NCI-H1930 (cell line): ENCODE measurements at places on chromosomes 1 and 21.
A peak's percentile ranks its signal among the peaks of the same experiment; 100 is the strongest.

DNA sequence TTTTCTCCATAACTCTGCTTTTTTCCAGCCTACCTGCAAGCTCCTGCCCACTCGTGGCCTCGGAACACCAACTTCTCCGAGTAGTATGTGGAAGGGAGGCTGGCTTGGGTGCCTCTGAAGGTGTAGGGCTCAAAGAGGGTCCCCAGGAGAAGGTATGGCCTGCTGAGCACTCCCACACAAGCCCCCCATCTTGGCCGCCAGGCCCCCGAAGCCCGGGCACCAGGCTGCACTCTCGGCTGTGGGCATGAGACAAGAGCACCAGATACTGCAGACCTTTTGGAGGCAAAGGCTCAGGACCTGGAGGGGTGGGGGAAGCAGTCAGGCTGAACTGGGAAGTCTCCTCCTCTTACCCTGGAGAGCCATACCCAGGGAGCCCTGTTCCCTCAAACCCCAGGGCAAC is 1.7 kb downstream of the ZNF692 start:
- no peak for DNase-seq

DNA sequence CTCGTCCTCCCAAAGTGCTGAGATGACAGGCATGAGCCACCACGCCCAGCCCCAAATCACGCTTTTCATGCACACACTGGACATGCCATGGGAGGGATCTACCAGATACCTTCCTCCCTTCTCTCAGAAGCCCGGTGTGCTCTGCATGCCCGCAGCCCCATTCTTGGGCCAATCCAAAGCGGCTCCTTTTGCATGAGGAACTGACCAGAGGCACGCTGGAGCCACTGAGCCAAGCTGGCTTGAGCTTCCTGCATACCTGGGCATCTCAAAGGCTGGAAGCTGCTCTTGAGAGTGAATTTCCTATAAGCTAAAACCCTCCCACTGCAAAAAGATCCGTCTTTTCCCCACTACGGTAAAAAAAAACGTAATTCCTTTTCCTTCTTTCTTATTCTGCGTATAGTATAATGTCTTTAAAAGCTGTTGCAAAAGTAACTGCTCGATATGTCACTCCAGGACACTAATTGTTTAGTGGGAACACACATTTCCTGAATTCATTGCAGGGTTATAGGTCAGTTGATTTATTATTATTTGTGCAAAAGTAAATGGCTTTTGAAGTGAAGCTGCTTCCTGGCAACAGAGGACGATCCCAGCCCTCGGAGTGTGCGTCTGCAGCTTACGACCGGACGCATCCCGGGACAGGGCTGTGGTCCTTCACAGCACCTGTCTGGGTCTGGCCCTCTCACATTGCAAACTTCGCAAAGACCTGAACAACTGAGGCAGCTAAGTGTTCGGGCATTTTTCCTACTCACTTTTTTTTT is 61.8 kb upstream of the ETS2 start:
- DNase-seq, result no peak

GRCh38 chr1:63004868-63005267 is 220.9 kb downstream of the ATG4C start:
- peak; percentile 7 for DNase-seq

- DNase-seq, result no peak
These were observed 94.1 kb downstream of the CACHD1 start for GRCh38 chr1:64563958-64564565.

DNA sequence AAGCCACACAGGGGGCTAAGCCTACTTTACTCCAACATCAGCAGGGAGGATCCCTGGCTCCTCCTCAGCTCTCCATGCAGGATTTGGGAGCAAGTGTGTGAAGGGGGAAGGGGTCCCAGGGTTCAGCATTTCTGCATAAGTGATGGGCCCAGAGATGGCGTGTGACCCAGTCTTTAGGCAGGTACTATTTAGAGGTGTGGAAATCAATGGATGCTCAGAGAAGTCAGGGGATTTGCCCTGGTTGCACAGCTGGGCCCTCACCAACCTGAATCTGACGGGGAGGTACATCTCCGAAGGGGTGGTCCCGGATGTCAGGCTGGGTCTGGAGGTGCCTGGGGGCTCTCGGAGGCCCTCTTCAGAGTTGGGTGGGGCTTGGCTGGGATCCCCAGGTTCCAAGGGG is 6.9 kb upstream of the TCEA3 start:
- no peak for DNase-seq

- DNase-seq, result no peak
These were observed 519.8 kb upstream of the PLXNA2 start for GRCh38 chr1:208763971-208764370.

DNA sequence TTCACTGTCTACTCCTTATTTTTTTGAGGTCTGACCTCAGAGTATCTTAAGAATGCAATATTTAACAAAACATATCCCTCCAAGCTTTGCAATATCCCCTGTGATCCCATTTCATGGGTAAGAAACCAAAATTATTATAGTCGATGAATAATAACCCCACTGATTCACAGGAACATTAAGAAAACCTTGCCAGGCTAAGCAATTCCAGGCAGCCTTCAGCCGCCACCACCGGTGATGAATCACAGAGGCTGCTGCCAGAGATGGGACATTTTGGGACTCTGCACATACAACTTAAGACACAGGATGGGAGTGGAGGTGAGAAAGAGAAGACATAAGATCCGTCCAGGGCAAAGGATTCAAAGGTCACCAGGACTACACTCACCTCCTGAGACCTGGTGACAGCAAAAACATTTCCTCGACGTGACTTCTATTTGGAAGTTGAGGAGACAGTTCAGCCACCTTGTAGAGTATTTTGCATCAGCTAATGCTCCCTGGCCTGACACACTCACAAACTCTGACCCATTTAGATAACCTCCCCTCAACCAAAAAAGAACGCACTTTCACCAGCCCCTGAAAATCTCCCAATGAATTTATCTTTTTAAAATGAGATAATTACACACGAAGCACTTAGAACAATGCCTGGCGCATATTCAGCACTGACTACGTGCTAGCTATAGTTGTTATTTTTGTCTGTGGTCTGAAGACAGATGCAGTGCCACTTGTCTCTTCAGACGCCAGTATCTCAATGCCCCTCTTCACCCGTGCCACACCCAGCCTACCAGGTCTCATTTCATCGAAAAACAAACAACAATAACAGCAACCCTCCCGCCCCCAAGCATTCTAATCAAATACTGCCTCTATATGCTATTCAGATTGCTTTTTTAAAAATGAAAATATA is 17.8 kb upstream of the OVAAL start:
- no peak for DNase-seq

GRCh38 chr1:8378981-8379470 is 61.1 kb downstream of the SLC45A1 start:
- DNase-seq, result no peak

DNA sequence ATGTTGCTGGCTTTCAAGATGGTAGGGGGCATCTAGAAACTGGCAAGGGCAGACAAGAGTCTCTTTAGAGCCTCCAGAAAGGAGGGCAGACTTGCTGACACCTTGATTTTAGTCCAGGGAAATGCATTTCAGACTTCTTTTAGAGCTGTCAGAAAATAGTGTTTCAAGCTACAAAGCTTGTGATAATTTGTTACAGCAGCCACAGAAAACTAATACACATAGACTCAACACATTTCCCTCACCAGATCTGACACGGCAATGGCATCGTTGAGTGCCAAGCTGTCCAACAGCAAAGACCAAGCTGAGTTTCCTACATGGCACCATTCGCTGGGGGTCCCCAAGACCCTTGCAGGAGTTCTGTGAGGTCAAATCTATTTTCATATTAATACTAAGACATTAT is 62.0 kb downstream of the SLC9A1 start:
- DNase-seq, result no peak

DNA sequence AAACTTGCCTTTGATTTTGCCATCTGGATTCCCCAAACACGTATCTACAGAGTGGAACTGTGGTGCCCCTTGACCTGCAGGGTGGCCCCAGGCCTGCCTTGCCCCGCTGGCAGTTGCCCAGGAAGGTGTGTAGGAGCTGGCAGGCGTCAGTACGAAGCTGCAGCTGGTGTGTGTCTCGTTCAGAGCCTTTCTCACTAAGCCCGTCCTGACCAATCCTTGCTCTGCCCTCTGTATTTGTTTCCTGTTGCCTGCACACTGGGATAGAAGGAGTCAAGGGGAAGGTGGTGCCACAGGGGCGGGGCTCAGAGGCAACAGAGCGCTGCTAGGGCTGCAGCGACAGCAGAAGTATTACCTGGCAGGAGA is 5.2 kb upstream of the VSIG8 start:
- DNase-seq, result no peak

- DNase-seq, result no peak
These were observed 25.0 kb downstream of the CRYAA start for GRCh38 chr21:43193651-43194302.

DNA sequence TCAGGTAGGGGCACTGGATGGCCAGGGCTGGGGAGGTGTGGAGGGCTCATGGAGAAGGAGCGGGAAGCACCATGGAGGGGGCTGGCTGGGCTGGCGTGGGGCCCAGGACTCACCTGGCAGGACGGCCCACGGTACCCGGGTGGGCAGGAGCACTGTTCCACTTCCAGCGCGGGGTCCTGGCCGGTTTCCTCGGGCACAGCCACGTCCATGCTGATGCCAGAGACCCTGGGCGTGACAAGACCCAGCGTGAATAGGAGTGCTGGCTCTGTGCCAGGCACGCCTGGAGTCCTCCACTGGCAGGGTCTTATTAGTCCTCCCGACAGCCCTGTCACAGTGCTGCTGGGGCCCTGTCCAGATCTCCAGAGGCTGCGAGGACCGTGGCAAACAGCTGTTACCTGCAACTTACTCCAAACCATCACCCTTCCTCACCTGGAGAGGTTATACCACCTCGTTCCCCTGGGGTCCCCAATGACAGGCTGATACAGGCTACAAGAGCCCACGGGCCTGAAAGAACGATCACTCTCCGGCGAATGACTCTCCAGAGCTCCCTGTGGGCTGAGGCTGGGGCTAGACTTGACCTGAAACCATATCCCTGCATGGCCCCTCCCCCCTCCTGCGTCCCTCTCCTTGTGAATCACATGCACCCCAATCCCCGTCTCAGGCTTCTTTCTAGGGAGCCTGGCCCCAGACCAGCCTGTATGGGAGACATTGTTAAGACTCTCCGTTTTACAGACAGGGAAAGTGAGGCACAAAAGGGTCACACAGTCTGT is 62.1 kb downstream of the HSPG2 start:
- no peak for DNase-seq

DNA sequence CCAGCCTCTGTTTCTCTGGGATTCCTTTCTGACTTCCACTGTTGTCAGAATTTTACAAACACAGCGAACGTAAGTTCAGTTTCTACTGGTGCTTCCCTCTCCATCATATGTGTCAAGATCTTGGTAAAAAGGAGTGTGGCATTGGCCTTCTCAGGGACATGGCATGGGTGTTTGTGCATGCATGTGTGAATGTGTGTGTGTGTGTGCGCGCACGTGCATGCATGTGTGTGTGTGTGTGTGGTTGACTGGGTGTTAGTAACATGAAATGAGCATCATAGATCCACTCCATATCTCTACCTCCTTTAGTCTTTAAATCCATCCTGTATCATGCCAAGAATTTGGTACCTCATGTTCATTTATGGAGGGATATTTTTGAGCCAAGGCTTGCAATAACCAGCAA is 411.3 kb downstream of the NPHP4 start:
- DNase-seq, result no peak

GRCh38 chr1:30670240-30671060 is 52.9 kb downstream of the MATN1 start:
- no peak for DNase-seq

GRCh38 chr21:26124421-26124833 is 46.1 kb downstream of the APP start:
- no peak for DNase-seq

DNA sequence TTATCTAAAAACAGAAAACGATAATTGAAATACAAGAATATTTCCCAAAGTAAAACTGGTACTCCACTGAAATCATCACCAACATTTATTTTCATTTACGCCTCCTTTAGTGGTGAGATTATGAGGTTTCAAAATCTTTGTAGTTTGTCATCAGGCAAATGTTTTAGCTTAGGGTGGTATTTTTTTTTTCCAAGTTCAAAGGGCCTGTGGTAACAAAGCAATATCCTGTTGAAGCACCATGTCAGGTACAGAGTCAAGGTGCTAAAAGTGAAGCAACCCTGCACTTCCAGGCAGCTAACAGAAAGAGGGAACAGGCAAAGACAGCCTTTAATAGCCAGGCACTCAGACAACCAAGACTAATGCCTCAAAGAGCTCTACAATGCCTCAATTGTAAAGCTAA is 89.2 kb downstream of the JAK1 start:
- DNase-seq, result no peak

GRCh38 chr1:235019471-235019870 is 109.2 kb downstream of the TOMM20 start:
- DNase-seq, result no peak

DNA sequence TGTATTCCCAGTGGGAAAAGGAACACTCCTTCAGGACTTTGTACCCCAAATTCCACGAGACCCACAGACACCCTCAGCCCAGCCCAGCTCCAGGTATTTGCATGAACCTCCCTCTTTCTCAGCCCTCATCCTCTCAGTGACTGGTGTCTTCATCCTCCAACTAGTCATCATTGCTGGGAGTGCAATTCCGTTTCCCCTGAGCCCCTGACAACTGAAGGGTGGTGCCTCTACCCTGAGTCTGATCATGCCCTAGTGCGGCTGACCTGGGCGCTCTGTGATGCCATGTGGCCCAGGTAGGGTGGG is 3.8 kb upstream of the ZNF692 start:
- no peak for DNase-seq

DNA sequence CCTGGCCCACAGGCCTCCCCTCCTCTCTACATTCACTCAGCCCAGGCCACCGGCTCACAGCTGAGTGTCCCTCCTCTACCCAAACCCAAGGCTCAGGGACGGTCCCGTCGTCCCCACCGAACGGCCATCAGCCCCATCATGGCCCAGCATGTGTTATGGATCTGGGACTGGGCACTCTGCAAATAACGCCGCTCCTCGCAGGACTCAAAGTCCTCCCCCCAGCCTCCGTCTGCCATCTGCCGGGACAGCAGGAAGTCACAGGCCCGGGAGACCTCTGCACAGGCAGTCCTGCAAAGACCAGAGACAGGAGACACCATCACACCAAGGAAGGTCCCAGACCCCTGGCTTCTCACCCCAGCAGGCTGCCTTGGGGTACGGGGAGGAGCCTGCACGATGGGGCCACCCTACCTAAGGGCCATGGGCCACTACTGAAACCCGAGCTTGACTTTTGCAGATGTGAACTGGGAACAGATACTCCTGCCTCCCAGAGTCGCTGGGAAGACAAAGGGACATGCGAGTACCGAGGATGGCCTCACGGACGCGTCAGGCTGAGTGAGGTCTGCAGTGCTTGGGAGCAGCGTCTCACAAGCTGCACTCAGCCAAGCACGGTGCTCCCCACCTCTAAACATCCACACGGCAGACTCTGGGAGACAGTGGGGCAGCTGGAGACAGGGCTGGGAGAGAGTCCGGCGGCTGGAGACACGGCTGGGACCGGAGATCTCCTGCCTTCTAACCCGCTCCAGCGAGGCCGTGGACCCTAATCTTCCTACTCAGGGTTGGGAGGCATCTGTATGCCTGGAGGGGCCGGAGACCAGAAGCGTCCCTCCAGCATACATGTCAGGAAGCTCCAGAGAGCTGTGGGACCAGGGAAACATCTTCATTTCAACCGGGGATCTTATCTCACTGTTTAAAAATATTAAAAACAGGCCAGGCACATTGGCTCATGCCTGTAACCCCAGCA is 10.4 kb upstream of the SPATC1L start:
- DNase-seq, result no peak
